ENCODE measurements at places on chromosomes 1 and 21. TPM values are rescaled to one million over a fixed set of nuclear protein-coding genes. Genes with fewer than 3 reads are reported as not detected.

GRCh38 chr1:234559902-234560676, 49.9 kb downstream of the IRF2BP2 start:
- DNase-seq: no peak

- DNase-seq: no peak
These were observed 774.5 kb downstream of the USP25 start for GRCh38 chr21:16504281-16504680.

GRCh38 chr1:65011983-65012382, 45.6 kb upstream of the JAK1 start:
- DNase-seq: no peak

INSRR gene
- not detected for total RNA-seq

CDC20 gene
- total RNA-seq: 96.9 TPM
